ENCODE measurements at places on chromosomes 11 and 22.

DNA sequence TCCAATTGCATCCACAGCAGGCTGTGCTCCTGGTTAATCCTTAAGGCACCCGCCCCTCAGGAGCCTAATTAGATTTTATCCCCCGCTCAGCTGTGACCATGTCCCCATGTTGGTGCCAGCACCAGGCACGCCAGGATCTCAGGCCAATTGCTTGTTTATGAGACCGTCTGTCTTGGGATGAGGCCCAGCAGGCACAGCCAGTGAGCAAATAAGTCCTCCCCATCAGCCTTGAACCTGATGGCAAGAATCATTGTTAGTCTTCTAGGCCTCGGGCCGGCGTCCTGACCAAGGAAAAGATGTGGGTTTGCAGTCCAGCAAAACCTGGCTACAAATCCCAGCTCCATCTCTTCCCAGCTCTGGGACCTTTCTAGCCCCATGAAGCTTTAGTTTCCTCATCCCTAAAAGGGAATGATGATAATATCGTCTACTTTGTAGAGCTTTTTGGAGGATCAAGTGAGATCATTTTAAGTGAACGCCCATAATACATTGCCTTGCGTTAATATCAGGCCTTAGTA, 57.3 kb downstream of the TP53I11 start:
- peak; percentile 96 for DNase-seq

GRCh38 chr22:26127556-26127955, 41.7 kb upstream of the SEZ6L start:
- DNase-seq = no peak

DNA sequence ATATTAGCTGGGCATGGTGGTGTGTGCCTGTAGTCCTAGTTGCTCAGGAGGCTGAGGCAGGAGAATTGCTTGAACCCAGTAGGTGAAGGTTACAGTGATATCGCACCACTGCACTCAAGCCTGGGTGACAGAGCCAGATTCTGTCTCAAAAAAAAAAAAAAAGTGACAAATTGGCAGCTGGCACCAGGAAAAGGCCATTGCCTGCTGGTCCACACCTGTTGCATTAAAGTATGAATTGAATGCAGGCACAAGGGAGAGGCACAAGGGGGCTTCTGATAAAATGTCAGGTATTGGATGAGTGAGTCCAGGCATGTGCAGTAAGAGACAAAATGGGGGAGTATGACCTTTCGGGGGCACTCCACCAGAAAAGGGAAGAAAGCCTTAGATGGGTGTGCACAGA, 28.2 kb downstream of the ZNF70 start:
- no peak for DNase-seq

DNA sequence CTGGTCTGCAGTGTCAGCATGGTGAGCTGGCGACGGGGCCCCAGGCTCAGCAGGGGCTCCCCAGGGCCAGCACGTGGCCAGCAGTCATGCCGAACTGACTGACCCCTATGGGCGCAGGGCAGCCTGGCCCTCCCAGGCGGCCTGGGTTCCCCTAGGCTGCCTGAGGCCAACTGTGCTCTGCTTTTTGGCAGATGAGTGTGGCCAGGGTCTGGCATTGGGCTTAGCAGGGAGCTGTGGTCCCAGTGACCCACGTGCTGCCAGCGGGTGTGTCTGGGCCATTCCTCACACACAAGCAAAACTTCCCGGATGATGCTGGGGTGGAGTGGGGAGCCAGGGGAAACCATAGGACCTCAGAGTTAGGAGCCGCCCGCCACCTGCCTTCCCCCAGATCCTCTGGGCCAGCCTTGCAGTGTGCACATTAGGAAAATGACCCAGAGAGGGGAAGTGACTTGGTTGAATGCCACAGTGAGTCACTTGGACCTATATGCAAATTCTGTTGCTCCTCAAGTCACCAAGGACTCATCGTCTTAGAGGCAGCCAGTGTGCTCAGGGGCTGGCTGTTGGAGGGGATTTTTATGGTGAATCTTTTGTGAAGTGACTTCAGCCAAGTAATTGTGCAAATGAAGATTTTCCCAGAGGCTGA, 6.5 kb downstream of the ADORA2A start:
- no peak for DNase-seq

DNA sequence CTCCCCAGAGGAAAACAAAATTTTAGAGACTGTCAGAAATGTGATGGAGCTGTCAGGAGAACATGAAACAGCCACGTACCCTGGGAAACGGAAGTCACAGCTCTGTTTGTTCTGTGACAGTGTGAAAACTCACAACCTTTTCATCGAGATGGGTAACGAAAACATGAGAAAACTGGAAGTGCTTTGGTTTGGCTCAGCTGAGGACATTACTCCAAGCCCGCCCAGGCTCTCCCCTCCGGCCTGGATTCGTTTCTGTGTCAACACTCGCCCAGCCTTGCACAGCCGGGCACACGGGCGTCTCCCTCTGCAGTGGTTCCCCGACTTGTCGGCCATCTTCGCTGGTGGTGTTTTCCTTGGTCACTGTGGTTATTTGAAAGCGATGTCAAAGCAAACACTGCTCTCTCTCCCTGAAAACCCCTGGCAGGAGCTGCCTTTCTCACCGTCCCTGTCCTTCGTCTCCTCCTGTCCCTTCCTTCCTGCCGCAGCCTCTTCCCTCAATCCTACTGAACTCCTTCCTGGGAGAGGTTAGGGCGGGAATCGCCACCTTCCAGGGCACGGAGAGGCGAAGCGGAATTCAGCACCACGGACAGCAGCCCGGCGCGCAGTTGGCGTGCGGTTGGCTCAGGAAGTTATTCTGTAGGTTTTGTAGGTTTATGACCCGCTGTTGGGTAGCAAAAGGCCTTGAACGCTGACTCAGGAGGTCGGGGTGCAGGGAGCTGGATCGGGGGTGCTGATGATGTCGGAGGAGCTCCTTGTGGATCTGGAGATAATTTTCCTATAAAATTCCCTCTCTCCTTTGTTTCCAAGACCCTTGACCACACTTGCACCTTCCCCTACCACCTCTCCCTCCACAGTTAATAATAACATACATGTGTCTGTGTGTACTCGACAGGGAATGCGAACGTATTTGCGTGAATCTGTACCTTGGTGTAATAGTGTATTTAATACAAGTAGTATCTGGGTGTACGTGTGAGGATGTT, 13.1 kb upstream of the RPS19BP1 start:
- no peak for DNase-seq

DNA sequence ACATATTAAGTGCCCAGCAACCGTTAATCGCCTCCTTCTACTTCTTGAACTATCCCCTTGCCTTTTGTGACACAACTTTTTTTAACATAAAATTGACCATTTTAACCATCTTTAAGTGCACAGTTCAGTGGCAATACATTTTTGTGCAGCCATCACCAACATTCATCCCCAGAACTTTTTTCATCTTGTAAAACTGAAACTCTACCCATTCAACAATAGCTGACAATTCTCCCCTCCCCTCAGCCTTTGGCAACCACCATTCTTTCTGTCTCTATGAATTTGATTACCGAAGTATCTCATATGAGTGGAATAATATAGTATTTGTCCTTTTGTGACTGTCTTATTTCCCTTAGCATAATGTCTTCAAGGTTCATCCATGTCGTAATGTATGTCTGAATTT, 66.0 kb downstream of the MICAL2 start:
- DNase-seq = no peak

DNA sequence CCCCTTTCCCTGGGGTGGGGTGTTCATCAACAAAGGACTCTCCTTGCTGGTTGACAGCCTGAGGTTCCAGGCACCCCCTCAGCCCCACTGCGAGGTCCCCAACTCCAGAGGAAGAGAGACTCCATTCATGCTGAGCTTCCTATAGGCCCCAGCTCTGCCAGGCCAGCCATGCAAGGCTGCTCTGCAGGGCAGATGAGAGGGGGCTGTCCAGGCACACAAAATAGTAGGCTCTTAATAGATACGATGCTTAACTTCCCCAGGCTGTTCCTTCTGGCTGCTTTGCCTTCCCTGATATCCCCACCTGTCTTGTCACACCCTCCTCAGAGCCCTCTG, 45.0 kb upstream of the CRYBB3 start:
- DNase-seq = no peak

GRCh38 chr11:73085189-73085875, 56.8 kb downstream of the FCHSD2 start:
- DNase-seq = no peak

- DNase-seq = no peak
These were observed 201.5 kb downstream of the TBC1D22A start for GRCh38 chr22:46963672-46964545.

- DNase-seq = no peak
These were observed 107.7 kb upstream of the B3GAT1 start for GRCh38 chr11:134519788-134520187.

GRCh38 chr11:70825893-70826540, 426.4 kb downstream of the SHANK2 start:
- no peak for DNase-seq

GRCh38 chr22:34102633-34103032, 182.4 kb upstream of the LARGE1 start:
- DNase-seq = no peak

DNA sequence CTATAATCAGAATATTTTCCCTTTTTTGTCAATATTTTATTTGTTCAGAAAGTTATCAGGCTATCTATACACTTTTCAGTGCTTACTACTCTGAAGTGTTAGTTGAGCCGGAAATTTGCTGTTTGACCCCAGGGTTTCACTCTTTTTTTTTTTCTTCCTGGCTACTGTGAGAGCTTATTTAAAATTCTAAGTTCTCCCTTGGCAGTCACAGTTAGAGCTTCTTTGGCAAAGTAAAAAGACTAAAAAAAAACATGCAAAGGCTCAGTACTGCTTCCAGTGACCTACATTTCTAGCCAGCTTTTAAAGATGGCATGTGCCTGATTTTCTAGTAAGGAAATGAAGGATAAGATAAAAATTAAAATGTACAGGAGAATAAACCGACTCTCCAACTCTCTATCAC, 48.4 kb downstream of the ELP4 start:
- DNase-seq = peak; percentile 31

DNA sequence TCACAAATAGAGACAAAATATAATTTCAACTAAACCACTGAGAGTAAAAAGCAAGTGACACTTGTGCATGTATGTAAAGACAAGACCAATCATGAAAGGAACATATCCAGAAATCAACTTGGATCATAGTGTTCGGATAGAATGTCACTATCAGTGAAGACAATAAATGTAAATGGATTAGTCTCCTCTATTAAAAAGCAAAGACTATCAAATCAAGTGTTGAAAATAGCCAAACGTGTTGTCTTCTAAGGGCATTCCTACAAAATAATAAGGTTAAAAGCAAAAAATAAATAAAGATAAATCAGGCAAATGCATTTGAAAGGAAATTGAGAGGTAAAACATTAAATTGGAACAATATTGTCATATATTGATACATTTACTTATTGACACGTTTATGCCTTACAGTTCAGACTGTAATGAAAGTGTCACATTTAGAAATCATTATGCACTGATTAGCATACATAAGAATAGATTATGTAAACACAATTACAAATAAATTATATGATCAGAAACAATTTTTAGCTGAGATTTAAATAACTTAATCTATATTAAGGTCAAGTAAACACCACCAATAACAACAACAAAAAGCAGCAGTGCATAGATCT, 1100.1 kb downstream of the BRD1 start:
- DNase-seq = no peak

DNA sequence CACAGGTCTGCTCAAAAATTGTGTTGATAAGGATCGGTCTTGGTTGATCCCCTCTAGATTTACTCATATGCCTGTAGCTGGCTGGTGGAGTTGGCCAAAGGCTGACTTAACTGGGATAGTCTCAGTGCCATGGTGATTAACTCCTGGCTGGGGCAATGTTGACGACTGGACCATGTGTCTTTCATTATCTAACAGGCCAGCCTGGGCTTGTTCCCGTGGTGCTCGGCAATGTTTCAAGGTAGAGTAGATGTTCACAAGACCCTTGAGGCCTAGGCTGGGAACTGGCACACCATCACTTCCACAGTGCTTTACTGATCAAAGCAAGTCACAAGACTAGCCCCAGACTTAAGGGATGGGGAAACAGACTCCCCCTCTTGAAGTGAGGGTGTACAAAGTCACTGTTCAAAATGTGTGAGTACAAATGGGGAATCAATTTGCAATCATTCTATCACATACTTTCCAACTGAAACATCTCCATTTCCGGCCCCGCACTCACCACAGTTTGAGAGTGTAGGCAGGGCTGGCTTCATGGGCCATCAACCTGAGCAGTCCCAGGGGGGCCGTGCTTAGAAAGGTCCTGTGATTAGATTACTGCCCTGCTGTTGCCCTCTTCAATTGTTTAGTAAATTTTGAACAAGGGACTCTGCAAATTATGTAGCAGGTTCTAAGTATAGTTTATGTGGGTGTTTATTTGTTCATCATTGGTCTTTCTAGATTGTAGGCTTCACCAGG, 240.8 kb downstream of the NELL1 start:
- DNase-seq = no peak

DNA sequence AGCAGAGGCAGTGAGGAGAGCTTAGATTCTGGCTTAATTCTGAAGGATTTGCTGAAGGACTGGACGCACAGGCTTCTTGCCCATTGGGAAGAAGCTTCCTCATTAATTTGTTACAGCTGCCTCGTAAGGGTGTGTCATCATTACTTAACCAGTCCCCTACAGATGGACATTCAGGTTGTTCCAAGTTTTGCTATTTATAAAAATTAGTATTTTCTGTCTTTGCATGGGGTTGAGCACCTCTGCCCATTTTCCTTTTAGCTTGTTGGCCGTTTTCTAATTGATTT, 38.1 kb downstream of the CAPN1 start:
- DNase-seq = no peak

DNA sequence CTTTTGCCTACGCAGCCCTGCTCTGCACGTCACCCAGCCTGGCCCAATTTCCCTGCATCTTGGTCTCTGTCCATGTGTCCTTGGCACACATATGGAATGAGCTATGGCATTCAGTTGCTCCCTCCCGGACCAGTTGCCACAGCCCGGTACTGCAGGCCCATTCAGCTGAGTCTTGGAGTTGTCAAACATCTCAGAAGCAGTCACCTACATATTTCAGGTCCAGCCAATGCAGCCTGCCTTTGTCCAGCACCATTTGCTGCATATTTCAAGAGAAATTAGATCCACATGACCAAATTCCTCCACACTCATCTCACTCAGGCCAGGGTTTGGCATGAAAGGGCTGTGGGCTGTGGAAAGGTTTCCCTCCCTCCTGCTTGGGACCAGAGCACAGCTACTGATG, 76.8 kb downstream of the MN1 start:
- no peak for DNase-seq

DNA sequence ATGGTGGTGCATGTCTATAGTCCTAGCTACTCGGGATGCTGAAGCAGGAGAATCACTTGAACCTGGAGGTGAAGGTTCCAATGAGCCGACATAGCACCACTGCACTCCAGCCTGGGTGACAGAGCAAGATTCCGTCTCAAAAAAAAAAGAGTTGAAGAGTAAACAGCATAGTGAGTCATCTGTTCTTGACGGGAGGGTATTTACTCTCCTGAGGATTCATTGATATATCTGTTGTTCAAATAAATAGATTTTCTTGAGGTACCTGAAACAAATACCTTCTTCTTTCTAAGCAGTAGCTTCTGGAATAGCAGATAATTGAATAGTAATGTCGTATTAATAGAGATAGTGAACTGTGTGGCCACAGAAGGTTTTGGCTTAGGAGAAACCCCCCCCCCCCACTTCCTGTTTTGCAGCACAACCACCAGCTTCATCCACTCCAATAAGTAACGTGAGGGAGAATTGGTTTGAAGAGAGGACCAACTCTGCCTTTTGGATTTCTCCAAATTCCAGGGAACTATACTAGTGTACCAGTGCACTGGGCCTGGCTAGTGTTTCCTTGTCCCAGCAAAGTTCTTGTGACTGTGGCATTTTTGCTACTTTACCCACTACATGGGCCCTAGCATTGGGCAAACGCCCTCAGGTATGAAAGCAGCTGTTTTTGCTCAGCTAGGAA, 90.0 kb downstream of the PRMT3 start:
- no peak for DNase-seq
